ENCODE measurements at places on chromosomes 16 and 17.

DNA sequence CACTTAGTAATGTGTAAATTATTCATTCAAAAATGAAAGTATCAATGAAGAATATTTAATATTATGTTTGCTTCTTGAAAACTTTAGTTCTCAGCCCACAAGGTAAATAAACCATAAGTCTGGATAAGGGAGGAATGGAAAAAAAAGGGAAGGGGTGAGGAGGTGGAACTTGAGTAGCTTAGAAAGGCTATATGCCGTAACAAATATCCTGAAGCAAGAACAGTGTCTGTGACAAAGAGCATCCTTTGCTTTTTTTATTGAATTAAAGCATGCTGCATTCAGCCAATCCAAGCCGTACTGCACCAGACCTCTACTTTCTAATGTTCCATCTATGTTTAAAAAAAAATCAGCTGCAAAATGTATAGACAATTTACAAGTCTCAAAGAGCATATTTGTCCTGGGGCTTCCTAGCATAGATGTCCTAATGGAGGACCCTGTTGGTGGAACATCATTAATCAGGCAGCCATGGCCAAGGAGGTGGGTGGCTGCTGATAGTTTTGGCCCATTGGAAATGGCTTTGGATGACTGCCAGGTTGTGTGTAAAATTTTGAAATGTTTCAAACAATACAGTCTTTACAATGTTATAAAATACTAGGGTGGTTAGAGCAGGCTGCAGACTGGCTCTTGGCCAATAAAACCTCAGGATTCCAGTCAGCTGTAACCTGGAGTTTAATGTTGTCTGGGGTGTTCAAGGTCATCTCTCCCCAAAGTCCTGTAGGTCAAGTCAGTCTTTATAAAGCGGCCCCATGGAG is 895.8 kb upstream of the SOX9 start:
- no peak for DNase-seq

DNA sequence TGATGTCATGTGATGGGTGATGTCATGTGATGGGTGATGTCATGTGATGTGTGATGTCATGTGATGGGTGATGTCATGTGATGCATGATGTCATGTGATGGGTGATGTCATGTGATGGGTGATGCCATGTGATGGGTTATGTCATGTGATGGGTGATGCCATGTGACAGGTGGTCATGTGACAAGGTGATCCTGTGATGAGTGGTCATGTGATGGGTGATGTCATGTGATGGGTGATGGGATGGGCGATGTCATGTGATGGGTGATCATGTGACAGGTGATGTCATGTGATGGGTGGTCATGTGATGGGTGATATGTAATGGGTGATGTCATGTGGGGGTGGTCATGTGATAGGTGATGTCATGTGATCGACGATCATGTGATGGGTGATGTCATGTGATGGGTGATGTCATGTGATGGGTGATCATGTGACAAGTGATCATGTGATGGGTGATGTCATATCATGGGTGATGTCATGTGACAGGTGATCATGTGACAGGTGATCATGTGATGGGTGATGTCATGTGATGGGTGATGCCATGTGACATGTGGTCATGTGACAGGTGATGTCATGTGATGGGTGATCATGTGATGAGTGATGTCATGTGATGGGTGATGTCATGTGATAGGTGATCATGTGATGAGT is 17.2 kb downstream of the CD300LB start:
- DNase-seq, result no peak

- DNase-seq, result no peak
Observed at GRCh38 chr17:59366773-59367656, 35.6 kb downstream of the YPEL2 start.

DNA sequence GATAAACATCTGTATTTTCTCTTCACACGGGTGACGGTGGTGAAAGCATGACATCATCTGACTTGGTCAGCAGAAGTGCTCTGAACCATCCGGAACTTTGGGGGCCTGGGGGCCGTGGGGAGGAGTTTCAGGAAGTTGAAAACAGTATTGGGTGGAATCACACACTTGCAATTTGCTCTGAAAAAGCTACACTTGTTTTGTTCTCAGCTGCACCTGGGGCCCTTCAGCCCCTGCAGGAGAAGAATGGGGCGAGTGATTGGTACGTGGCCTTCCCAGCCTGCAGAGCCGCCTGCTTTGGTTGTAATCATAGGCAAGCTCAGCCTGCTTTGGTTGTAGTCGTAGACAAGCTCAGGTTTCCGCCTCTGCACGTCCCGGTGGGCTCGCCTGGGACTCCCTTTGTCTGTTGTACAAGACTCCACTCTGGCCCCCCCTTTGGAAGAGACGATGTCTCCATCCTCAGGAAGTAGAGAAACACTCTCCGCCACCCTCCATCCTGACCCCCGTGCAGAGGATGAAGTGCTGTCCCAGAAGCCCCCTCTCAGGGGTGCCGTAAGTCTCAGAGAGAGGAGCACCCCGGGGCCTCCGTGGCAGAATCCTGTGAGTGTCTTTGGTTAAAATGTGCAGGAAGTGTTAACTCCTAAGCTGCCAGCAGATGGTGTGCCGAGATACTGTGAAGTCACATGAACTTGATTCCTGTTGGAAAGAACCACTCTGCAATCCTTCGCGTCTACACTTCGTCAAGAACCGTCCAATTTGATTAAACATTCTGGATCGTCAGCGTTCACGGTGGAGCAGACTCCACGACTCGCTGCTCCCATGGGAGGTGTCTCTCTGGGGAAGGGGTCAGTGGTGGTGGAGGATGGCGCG is 5.4 kb downstream of the BANP start:
- peak; percentile 47 for DNase-seq

DNA sequence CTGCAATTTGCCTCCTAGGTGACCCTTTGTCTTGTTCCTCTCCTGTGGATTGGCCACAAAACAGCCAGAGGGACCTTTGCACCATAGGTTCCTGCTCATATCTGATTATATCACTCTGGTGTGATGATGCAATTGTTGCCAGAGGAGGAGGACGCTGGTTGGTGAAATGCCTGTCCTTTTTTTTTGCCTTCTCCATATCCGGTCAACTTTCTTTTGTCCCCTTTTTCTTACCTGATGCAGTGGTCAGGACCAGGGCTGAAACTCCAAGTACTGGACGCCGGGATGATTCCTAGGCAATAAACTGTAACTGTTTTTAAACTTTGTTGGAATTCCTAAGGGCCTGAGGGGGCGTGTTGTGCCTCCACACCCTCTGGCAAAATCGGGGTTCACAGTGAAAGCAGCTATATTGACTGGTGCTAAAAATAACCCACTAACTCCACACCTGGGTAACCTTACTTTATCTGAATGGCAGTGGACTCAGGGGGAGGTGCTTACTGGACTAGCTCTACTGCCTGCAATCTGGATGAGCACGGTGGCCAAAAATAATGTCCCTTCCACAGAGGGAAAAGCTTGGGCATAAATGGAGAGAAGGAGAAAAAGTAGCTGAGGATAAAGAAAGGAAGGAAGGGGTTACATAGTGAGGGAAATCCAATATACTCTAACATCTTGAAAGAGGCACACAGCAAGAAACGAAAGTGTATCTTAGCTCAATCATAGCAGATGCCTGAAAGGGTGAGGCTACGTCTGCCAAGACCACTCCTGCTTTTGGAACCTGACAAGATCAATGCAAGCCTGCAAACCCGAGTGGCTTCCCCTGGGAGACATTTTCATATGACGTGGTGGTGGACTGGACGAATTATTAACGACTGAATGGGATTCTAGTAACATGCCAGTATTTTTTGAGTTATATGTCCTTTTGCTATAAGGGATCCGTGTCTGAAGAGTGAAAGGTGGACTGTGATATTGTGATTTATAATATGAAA is 28.4 kb upstream of the ZNF423 start:
- no peak for DNase-seq

DNA sequence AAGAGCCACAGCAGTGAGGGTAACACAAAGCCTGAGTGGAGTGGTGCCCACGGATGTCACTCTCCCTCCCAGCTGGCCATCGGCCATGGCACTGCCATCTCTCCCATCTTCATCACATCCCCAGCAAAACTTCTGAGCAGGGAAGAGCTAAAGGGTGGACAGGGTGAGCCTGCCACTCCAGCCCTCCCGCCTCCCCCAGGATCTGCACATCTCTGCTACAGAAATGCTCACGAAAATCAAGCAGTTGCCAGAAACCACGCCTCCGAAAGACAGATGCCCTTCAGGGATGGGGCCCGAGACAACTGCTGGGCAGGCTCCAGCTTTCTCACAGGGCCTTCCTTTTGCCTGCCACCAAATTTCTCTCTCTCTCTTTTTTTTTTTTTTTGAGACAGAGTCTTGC is 3.6 kb downstream of the GRIN2C start:
- DNase-seq, result no peak

- DNase-seq, result no peak
Observed at GRCh38 chr16:9056061-9056460, 35.4 kb upstream of the HAPSTR1 start.

- DNase-seq, result no peak
Observed at GRCh38 chr17:29172589-29172988, 7.6 kb downstream of the MYO18A start.

DNA sequence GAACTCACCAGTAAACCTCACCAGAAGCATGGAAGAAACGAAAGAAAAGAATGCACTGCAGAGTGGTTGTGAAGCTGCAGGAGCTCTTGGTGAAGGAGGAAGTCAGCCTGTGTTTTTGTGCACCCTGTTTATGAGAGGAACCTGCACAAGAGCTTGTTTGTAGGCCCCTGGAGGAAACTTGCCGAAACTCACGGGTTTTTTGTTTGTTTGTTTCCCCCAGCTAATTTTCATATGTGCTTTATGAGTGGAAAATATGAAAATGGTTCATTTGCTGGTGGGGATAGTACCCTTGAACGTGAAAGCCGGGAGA is 222.7 kb downstream of the C16orf95 start:
- DNase-seq, result no peak

GRCh38 chr17:75845058-75845711 is 981 bp upstream of the UNC13D start:
- DNase-seq, result peak; percentile 57

DNA sequence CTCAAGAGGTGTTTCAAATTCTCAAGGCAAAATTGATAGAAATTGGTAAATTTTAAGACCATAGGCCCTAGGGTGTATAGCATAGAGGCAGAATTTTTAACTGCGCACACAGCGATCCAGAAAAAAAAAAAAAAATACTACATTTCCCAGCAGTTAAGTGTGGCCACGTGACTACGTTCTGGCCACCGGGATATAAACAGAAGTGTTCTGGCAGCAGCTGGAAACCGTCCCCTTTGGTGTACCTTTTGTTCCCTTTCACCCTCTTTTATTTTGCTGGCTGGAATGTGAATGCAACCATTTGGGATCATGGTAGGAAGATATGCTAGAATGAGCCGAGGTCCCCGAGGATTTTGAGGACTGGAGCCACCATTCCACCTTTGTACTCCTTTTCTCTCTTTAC is 52.7 kb upstream of the AKAP1 start:
- no peak for DNase-seq

DNA sequence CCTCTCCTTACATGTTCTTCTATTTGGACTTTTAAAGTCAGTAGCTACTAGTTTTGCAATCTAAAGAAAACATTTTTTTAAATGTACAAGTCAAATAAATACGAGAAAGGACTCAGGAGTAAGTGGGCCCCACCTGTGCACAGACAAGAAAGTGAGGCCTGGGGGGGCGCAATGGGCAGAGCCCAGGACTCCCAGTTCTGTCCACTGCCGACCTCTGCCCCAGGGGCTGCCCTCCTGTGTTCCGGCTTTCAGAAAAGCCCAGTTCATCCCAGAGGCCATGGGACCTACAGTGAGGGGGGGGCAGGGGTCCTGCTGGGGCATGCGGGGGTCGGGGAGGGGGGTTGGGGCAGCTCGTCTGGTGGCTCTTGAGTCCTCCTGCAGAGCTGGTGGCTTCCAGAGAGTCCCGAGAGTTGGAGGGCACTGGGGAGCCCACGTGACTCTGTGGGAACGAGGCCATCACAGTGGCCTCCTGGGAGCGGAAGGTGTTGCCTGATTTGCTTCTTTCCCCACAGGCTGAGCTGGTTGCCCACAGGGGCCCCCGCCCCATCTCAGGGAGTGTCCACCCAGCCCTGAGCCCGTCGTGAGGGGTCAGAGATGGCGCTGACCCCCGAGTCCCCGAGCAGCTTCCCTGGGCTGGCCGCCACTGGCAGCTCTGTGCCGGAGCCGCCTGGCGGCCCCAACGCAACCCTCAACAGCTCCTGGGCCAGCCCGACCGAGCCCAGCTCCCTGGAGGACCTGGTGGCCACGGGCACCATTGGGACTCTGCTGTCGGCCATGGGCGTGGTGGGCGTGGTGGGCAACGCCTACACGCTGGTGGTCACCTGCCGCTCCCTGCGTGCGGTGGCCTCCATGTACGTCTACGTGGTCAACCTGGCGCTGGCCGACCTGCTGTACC is 2.4 kb downstream of the UTS2R start:
- no peak for DNase-seq

- DNase-seq, result peak; percentile 41
Observed at GRCh38 chr16:19071811-19072777, 4.7 kb downstream of the COQ7 start.

GRCh38 chr17:37708616-37709212 is 36.1 kb downstream of the HNF1B start:
- DNase-seq, result no peak

Measured in stimulated activated CD4-positive, alpha-beta T cell treated with anti-CD3 and anti-CD28 coated beads, Interleukin-1b, Interleukin-23, amount 100 ng/mL, for 4 hours (primary cell).